ENCODE measurements at places on chromosomes 12 and 14.

DNA sequence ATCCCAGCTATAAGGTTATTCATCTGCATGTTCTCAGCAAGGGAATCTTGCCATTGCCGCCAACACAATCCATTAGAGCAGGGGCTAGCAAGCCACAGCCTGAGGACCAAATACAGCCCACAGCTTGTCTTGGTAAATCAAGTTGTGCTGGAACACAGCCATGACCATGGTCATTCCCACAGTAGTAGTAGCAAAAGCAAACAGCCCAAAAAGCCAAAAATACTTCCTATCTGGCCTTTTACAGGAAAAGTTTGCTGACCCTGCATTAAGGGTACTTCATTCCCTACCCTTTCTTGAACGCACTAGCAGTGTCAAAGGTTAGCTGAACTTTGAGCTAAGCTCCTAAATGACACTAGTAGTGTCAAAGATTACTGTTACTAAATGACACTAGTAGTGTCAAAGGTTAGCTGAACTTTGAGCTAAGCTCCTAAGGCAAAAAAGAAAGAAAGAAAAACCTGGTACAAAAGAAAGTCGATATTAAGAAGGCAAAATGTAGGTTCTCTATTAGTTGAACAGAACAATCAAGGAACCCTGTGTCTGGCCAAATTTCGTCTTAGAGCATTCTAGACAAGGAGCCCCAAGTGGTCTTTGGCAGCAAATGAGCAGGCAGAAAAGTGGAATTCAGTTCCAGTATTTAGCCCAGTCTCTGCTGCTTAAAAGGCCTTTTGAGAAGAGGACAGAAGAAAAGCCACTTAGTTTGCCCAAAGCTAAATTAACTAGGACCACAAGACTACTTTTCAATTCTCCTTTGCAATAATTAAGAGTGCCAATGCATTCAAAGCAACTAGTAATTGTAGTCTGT, 67.7 kb downstream of the NT5DC3 start:
- DNase-seq: no peak

- no peak for DNase-seq
Measured at GRCh38 chr14:26935733-26936132, 337.9 kb upstream of the NOVA1 start.

GRCh38 chr12:3097186-3097804, 20.1 kb downstream of the TSPAN9 start:
- no peak for DNase-seq

DNA sequence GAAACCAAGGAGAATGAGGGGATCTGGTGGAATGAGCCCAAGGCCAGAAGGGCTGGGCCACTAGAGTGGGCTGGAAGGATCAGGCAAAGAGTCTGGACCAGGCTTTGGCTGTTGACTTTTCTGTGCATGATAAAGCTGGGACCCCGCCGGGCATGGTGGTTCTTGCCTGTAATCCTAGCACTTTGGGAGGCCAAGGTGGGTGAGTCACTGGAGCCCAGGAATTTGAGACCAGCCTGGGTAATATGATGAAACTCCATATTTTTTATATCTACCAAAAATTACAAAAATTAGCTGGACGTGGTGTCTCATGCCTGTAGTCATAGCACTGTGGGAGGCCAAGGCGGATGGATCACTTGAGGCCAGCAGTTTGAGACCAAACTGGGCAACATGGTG, 393 bp upstream of the KLHL33 start:
- DNase-seq: no peak

GRCh38 chr14:103118663-103119404, 4.4 kb upstream of the TNFAIP2 start:
- peak; percentile 96 for DNase-seq

GRCh38 chr14:97603201-97603600, 806.0 kb downstream of the VRK1 start:
- DNase-seq: no peak

DNA sequence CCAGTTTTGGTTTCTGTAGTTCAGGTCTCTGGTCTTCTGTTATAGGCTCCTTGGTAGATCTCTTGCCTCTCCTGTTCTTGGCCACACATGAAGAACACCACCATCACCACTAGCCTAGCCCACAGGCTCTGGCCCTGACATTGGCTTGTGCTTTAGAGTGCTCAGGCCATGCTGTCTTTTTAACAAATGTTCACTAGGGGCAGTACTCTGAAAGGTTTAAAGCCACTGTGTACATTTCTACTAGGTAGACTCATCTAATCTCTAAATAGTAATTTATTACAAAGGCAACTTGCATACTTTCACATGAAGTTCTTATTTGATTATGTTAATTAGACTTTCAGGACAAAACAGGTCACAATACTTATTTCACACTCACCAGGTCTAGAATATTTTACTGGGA, 38.3 kb downstream of the PDE6H start:
- no peak for DNase-seq

DNA sequence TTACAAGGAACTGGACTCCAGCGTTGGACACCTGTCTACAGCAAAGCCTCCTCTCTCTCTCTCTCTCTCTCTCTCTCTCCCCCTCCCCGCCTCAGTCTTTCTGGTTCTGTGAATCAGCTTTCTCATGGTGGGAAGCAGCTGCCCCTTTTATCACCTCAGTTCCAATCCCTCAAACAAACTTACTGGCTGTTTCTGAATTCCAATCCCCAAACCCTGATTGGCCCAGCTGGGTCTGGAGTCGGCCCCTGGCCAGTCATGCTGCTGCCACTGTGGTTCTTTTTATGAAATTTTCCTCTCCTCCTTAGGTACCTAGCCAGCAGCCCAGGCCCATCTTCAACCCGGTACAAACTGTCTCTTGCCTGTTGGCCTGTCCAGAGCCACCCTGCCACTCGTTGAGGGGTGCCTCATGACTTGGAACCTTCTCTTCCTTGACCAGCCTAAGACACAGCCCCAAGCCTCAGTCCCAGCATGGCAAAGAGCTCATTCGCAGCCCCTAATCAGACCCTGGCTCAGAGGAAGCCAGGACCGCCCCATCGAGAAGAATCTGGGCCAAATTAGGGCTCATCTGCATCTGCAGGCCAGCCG, 9.4 kb upstream of the MORN3 start:
- DNase-seq: no peak

DNA sequence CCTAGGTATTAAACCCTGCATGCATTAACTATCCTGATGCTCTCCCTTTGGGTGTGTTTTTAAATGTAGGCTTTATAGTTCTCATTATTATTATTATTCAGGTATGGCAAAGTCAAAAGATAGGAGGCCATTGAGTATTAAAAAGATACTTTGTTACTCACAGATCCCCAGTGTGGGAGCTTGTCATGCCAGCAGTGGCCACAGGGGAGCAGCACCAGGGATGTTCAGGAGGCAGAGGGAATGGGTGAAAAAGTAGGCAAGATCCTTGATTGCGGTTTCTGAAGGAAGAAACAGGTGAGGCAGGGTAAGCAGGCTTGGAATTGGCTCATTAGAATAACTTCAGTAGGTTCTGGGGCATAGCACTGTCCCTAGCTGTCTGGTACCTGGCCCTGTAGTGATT, 382.2 kb downstream of the MED13L start:
- no peak for DNase-seq

- peak; percentile 68 for DNase-seq
Measured at GRCh38 chr12:121799156-121799841, 4.5 kb upstream of the SETD1B start.

GRCh38 chr12:101490286-101490920, 15.3 kb downstream of the SPIC start:
- DNase-seq: no peak

- no peak for DNase-seq
Measured at GRCh38 chr12:46435625-46436024, 63.1 kb upstream of the SLC38A2 start.

DNA sequence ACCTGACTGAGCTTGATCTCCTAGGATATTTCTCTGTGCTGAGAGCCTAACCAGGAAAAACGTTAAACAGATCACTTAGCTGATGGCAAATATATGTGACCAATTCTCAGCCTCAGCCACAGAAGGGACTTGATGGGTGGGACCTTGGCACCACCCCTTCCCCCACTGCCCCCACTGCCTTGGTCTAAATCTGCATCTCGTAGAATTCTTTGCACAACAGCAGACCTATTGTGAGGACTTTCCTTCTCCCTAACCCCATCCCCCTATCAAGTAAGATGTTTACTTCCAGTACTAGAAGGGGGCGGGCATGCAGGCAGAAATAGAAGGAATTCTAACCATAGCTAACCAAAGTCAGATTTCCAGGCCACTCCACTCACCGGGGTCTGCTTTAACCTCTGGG, 313.2 kb downstream of the PCNX1 start:
- DNase-seq: no peak

GRCh38 chr12:65123435-65124063, 2.4 kb upstream of the WIF1 start:
- DNase-seq: peak; percentile 49

DNA sequence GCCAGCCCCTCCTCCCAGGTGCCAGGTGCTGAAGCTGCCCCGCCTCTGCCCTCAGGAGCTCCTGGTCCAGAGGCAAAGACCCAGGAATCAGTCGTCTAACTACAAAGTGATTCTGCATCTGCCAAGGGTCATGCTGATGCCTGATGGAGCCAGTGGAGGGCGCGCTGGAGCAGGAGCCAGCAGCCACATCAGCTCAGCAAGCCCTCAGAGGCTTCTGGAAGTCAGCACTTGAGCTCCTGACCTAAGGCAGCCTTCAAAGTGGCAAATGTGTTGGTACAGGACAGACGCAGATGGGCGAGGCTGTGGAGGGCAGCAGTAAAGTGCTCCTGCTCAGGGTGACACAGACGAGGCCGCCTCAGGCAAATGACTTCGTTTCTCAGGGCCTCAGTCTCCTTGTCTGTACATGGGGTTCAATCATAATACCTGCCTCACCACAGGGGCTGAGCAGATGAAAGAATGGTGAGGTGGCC, 10.9 kb downstream of the C12orf43 start:
- no peak for DNase-seq

- DNase-seq: peak; percentile 72
Measured at GRCh38 chr12:121314431-121314830, 17.9 kb upstream of the CAMKK2 start.

- peak; percentile 42 for DNase-seq
Measured at GRCh38 chr14:34465069-34465859, 3.2 kb upstream of the SPTSSA start.

GRCh38 chr14:76710056-76711010, 50.9 kb upstream of the VASH1 start:
- no peak for DNase-seq

DNA sequence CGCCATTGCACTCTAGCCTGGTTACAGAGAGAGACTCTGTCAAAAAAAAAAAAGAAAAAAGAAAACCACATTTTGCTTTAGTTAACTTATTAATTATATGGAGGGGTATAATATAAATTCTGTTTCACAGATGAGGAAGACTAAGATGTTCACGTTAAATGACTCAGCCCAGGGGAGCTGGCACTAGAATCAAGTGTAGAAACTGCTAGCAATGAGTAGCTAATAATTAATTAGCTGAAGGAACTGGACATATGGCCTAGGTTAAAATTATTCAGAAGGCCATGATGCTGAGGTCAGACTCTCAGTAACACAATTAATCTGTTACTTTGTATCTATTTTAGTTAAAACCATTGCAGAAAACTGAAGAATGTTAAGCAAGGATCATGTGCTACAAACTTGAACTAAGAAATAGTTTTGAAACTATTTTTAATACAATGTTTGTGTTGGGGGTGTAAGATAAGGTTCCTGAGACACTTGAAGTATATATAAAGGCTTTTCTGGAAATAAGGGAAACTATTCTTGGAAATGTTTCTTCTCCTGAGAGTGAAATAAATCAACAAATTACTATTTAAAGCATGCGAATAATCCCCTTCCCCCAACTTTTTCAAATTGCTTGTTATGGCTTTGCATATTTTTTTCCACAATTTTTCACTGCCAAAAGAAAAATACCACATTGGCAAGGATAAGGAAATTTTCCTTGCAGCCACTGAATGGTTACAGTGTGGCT, 589.3 kb downstream of the SOX5 start:
- no peak for DNase-seq

All from HL-60 (cell line).